ENCODE measurements at places on chromosomes 2 and 18. TPM values are rescaled to one million over a fixed set of nuclear protein-coding genes. Genes with fewer than 3 reads are reported as not detected.
A peak's percentile ranks its signal among the peaks of the same experiment; 100 is the strongest.

Gene ACMSD
- total RNA-seq, result not detected

Gene IL36RN
- total RNA-seq, result not detected

Gene IL1R1
- 110 TPM for total RNA-seq

DNA sequence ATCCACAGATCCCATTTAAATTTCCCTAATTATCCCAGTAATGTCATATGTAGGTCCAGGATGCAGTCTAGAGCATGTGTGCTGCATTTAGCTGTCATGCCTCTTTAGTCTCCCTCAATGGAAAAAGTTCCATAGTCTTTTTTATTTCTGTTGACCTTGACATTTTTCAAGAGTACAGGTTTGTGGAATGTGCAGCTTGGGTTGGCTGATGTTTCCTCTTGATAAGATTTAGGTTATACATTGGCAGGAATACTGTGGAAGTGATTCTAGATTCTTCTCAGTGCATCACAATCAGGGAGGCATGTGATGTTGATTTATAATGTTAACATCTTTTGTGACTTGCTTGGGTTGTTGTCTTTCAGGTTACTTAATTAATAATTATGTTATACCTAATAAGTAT, 42.5 kb downstream of the PPM1B start:
- no peak for DNase-seq

DNA sequence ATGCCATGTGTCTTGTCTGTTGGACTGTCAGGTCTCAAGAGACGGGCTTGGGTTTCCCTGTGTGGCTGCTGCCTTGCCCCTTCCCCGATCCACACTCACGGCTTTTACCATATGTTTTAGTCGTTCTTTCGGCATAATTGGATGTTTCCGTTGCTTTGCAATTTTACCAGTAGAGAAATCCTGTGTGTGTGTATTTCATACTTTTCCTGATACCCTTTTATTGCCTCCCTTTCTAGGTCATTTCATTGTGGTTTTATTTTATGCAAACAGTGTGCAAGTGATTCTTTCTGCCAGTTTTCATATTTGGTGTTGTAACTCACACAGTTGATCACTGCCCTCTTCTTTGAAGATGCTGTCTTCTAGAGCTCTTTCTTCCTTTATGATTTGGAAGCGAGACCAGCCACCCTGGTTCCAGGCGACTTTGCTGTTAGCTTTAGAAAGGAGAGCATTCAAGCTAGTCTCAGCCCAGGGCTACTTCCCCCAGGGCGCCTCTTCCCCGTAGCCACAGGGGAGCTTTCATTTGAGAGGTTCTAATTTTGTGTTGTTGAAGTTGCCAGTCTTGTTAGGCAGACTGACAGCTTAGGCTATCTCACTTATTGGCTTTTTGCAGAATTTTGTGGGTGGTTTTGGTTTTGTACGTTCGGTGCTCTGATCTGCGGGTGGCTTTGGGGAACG, 17.0 kb downstream of the SH3BP4 start:
- DNase-seq, result no peak

DNA sequence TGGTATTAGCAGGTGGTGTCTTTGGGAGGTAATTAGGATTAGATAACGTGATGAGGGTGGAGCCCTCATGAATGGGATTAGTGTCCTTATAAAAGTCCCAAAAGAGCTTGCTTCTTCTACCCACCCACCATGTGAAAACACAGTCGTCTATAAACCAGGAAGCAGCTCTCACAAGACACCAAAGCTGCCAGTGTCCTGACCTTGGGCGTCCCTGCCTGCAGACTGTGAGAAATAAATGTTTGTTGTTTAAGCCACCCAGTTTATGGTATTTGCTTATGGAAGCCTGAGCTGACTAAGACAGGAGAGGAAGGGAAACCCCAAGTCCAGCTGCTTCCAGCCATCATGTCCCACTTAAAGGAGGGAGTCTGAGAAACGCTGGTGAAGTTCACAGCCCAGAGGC, 13.6 kb downstream of the ADI1 start:
- DNase-seq, result no peak

DNA sequence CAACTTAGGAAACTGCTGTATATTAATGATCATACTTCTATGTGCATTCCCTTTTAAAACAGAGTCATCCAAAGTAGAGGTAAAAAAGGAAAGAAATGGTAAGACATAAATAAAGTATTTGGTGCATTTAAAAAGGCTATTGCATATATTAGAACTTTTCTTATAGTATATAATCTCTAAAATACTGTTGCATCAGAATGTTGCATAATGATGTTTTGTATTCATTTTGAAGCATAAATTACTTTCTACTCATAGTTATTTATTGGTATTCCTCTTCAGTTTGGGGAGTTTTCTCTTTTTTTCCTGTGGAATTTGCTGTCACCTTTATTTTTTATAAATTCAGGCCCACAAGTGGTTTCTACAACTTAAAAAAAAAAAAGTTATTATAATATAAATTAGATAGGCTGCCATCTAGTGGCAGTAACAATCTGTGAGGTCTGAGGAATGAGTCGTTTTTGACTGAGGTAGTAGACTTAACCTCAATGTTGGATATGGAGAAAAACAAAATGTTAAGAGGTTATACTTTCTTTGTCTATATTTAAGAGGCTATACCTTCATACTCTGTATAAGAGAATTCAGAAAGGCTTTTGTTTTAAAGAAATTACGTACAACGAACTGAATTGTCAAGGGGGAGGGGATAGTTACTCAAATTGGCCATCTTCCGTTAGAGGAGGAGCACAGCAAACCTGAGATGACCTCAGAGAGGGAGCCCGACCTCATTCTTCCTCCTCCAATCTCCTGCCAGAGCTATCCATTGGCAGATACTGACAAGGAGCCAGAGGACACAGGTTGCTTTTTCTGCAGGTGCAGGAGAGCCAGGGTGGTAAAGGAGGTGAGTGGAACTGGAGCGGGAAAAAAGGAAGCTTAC, 23.8 kb downstream of the ANKAR start:
- peak; percentile 70 for DNase-seq

DNA sequence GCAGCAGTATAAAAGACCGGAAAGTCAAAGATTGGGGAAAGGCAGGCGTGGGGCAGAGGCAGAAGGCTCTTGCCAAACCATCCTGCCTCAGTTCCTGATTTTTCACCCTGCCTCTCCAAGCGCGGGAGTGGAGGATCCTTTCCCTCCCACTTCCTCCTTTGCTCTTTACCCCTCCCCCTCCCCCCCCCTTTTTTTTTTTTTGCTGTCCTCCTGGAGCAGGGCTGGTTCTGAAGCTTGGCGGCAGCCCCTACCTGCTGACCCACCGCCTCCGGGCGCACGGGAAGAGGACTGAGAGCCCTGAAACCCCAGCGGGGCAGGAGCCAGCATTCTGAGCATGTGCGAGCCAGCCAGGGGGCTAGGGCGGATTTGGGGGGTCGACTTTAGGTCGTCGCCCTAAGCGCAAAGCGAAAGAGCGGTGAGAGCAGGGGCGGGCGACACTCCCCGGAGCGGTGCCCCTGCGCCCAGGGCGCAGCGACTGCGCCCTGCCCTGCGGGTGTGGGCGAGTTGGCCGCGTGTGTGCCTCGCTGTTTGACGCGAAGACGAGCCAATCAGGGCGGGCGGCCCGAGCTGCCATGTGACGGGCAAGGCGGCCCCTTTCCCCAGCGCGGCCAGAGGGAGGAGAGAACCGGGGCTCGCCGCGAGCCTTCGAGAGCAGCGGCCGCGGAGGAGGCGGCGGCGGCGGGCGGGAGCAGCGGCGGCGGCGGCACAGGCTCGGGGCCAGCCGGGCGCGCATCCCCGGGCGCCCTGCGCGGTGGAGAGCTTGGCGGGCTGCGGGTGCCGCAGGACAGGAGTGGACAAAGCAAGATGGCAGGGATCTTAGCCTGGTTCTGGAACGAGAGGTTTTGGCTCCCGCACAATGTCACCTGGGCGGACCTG, at the start of gene CERS6:
TSS of gene CERS6 (plus strand) at position 628 of the 876 bp plus-strand sequence. CDS start at position 805, 177 bp downstream.
- DNase-seq, result peak; percentile 93

DNA sequence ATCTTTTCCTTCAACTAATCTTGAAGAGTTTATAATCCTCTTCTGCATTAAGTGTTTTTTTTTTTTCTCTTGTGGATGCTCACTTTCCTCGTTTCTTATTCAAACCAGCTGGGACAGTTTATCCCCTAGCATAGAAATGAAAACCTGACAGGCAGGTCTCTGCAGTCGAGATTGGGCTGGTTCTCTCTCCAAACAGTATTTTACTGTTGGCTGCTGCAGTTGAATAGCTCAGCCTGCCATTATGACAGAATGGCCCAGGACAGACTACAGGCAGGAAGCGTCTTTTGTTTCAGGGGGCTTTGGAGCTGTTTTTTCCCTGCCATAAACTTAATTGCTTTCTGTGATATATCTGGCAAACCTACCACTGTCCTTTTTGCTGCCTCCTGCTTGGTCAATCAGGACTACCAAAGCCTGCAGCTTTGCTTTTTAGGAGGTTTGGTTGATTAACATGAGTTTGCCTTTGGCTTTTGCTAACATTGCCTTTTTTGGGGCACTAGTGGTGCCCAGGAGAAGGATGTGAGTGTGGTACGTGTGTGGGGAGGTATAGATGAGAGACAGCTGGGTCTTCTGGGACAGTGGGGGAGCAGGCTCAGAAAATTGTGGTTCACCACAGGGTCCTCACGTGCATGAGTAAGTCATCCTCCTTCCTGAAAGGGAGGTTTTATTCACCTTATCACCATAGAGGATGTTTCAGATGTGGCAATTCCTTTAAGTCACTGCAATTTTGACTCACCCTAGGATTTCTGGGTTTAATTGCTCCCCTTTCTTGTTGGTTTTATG, 128.7 kb downstream of the LYPD6B start:
- DNase-seq, result peak; percentile 14

DNA sequence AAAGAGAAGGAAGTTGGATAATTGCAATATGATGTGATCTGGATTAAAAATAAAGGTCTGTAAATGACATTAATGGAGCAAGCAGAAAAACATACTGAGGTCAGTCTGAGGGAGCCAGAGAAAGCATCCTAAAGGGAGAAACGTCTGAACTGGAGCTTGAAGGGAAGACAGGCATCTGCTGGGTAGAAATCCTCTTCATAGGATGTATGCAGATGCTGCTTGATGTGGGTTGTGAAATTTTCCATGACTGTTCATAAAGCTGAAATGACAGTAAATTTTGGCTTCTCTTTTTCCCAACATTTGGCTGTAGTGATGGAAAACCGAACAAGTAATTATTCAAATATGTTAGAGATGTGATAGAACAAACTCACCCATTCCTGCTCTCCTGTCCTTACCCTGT, 287.6 kb downstream of the CAMKMT start:
- DNase-seq, result no peak

- peak; percentile 77 for DNase-seq
Observed at GRCh38 chr2:20674974-20675679, 8.2 kb downstream of the GDF7 start.

Data from fibroblast of lung (primary cell).